ENCODE measurements at places on chromosomes 6 and 20. TPM values are rescaled to one million over a fixed set of nuclear protein-coding genes. Genes with fewer than 3 reads are reported as not detected.

Gene GNRH2
- total RNA-seq: 0.49 TPM

GRCh38 chr6:163014736-163015135, 287.0 kb downstream of the PACRG start:
- no peaks in the 10 kb centered on the region for H3K4me1 ChIP-seq
- H3K27me3 ChIP-seq: no peaks in the 10 kb centered on the region
- no peak overlapping the region for H3K27ac ChIP-seq
- no peaks in the 10 kb centered on the region for H3K36me3 ChIP-seq
- no peak overlapping the region for H3K4me3 ChIP-seq

DNA sequence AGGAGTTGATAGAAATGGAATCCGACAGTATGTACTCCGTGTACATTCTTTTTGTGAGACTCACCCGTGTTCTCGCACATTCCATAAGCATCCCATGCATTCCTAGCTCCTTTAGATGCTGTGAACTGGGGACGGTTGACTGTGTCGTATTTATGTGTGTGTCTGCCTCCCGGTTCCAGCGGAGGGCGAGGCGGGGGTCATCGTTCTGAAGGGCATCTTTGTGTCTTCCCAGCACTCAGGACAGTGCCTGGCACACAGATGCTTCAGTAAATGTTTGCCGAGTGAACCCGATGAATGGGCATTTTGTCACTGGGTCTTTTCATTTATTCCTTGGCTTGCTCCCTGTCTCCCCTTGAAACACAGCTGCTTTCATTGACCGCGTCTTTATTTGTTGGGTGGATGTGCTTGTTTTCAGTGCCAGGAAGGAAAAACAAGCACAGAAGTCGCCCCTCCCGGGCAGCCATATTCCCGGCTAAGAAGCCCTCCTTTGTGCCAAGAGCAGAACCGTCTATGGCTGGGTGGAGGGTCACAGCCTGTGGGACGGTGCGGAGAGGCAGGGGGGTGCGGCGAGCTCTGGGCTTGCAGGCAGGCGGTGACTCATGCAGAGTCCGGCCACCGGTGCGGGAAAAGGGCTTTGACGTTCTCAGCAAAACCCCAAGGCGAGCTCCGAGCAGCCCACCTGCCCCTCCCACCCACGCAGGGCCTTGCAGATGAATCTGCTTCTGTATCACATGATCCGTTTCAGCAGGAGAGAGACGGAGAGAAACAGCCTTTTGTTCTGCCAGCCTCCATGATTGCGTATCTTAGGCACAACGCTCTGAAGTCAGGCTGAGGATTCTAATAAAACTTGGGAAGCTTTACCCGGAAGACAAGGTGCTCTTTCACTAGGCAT, 11.2 kb upstream of the PSMG4 start:
- no peaks in the 10 kb centered on the region for H3K27me3 ChIP-seq
- H3K27ac ChIP-seq: no peak overlapping the region
- H3K36me3 ChIP-seq: no peaks in the 10 kb centered on the region
- peak; percentile 88 for DNase-seq
- no peak overlapping the region for H3K4me3 ChIP-seq

DNA sequence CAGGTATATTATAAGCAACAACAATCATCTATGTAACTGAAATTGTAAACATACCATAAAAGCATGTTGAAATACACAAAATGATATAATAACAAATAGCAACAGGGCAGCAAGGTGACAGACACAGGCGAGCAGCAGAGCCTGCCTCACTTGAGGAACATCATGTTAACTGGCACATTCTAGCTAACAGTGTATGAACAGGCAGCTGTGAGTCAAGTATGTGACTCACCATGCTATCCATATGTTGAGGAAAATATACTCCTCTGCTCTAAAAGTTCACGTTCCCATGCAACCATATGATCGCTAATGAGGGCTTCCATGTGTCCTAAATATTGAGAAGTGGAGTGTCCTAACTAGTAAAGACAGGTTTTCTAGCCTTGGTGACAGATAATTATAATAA, 18.4 kb downstream of the SERAC1 start:
- H3K4me1 ChIP-seq: no peaks in the 10 kb centered on the region
- DNase-seq: no peak
- no peak overlapping the region for H3K4me3 ChIP-seq

Gene TPBG
- total RNA-seq: 20.1 TPM

GRCh38 chr6:140478631-140479030, 1104.2 kb upstream of the CITED2 start:
- no peak overlapping the region for H3K4me3 ChIP-seq
- no peaks in the 10 kb centered on the region for H3K27me3 ChIP-seq

DNA sequence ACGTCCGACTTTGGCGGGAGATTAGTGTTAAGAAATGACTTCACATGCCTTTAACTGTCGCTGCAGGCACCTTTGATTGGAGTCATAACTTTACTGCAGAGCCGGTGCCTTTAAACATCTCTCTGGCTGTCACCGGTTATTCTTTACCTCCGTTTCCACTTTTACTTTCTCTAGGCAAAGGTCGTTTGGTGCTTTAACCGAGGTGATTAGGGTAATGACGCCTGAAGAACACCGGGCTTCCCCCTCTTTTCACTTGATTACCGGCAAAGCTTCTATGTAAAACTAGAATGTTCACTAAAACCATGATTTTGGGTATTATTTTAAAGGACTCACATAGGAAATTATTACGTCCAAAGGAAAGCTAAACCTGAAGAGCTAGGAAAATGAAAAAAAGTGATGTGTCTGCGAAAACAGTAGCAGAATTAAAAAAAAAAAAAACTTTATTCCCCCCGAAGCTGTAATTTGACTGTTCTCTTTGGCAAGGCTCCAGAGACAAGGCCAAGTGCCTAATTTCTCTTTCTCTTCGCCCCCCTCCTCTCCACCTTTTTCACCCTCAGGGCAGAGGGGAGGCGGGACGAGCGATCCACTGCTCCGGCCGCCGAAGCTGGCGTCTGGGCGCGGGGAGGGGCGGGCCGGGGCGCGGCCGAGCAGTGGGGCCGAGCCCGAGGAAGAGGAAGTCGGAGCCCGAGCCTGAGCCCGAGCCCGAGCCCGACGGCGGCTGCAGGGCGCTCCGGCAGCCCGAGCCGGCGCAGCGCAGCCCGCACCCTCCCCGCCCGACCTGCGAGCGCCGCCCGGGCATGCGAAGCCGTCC, at the start of gene PLEKHG1:
Gene PLEKHG1 (plus strand): TSS at position 687 of the 811 bp plus-strand sequence. CDS start 133,797 bp downstream, outside the sequence.
- H3K27ac ChIP-seq: no peak within 1 kb of the TSS
- H3K27me3 ChIP-seq: no peaks in the 10 kb centered on the region
- no peaks in the 10 kb centered on the region for H3K4me1 ChIP-seq
- no peaks in the 10 kb centered on the region for H3K36me3 ChIP-seq
- peak; percentile 87 for DNase-seq

Gene PRSS35
- total RNA-seq: 4.1 TPM

Gene NPEPL1
- total RNA-seq: 53.1 TPM

Gene LY6G5B
- 19.6 TPM for total RNA-seq

- H3K4me1 ChIP-seq: no peaks in the 10 kb centered on the region
- no peak for DNase-seq
- no peaks in the 10 kb centered on the region for H3K27me3 ChIP-seq
- no peak overlapping the region for H3K4me3 ChIP-seq
- peaks cover 6% of the 10 kb centered on the region for H3K36me3 ChIP-seq
Measured at GRCh38 chr6:28910901-28911690, 12.7 kb downstream of the TRIM27 start.

- no peaks in the 10 kb centered on the region for H3K36me3 ChIP-seq
- H3K4me1 ChIP-seq: no peaks in the 10 kb centered on the region
- no peak overlapping the region for H3K27ac ChIP-seq
- no peaks in the 10 kb centered on the region for H3K27me3 ChIP-seq
- no peak for DNase-seq
- no peak overlapping the region for H3K4me3 ChIP-seq
Measured at GRCh38 chr20:56636716-56637115, 7.6 kb downstream of the TFAP2C start.

DNA sequence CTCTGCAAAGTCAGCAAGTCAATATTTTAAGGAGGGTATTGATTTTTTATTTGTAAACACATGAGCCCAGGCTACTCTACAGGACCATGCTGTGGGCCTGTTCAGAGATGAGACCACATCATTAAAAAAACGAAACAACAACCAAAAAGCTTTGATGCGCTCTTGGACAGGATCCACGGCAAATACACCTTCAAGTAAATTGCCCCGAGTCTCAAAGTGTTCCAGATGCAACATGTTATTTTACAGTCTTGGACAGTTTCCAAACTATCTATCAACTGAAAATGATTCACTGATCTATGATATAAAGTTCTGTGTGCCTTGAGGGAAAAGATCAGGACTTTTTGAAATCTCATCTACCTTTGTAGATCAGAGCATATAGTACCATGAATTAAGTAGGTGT, 25.8 kb upstream of the CARMIL1 start:
- DNase-seq: no peak
- H3K36me3 ChIP-seq: no peaks in the 10 kb centered on the region
- no peaks in the 10 kb centered on the region for H3K27me3 ChIP-seq
- H3K4me3 ChIP-seq: no peak overlapping the region
- no peaks in the 10 kb centered on the region for H3K4me1 ChIP-seq

DNA sequence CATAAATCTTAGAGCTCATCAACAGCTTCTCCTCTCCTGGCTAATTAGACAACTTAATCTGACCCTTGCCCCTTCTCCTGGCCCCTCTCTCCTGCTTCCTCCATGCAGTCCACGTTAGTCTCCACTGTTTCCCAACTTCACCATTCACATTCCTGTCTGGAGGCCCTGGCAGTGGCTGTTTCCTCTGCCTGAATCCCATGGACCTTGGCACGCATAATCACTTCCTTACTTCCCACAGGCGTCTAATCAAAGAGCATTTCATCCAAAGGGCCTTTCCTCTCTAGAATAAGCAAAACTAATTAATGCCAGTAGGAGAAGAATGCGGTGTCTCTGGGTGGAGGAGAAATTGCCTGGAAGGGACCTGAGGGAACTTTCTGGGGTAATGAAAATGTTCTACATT, 16.4 kb upstream of the XRN2 start:
- no peaks in the 10 kb centered on the region for H3K4me1 ChIP-seq
- H3K36me3 ChIP-seq: no peaks in the 10 kb centered on the region
- no peak for DNase-seq
- no peak overlapping the region for H3K27ac ChIP-seq
- no peak overlapping the region for H3K4me3 ChIP-seq

Gene KIF25
- total RNA-seq: 0.72 TPM

GRCh38 chr6:159097256-159097655, 52.5 kb upstream of the TAGAP start:
- no peaks in the 10 kb centered on the region for H3K4me1 ChIP-seq
- no peaks in the 10 kb centered on the region for H3K36me3 ChIP-seq
- no peak for DNase-seq

Gene KHDC1
- 2.8 TPM for total RNA-seq

DNA sequence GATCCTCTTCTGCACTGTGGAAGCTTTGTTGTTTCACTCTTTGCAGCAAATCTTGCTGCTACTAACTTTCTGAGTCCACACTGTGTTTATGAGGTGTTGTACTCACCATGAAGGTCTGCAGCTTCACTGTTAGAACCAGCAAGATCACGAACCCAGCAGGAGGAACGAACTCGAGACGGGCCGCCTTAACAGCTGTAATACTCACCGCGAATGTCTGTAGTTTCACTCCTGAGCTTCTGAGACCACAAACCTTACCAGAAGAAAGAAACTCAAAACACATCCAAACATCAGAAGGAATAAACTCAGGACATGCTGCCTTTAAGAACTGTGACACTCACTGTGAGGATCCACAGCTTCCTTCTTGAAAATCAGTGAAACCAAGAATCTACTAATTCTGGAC, 48.1 kb upstream of the MBOAT1 start:
- H3K4me3 ChIP-seq: no peak overlapping the region
- no peaks in the 10 kb centered on the region for H3K36me3 ChIP-seq
- H3K27me3 ChIP-seq: no peaks in the 10 kb centered on the region
- DNase-seq: no peak
- no peaks in the 10 kb centered on the region for H3K4me1 ChIP-seq
- no peak overlapping the region for H3K27ac ChIP-seq

GRCh38 chr6:148494226-148494625, 151.6 kb downstream of the SASH1 start:
- H3K4me3 ChIP-seq: no peak overlapping the region
- no peaks in the 10 kb centered on the region for H3K36me3 ChIP-seq

DNA sequence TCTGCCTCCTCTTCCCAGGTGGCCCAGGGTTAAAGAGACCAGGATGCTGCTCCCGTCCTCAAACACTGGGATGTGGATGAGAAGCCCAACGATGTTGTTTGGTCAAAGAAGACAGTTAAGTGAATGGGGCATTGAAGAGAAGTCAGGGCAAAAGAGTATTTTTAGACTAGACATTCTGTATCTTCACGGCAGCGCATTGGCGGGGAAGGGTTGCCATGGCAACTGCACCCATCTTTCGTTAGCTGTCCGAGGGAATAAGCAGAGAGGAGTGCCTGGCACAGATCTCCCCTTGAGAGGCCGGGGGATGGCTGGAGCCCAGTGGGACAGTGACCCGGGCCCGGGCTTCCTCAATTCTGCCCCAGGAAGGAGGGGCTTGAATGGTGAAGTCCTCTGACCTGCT, 56.4 kb upstream of the GPR31 start:
- DNase-seq: no peak
- H3K4me3 ChIP-seq: no peak overlapping the region
- H3K27me3 ChIP-seq: no peaks in the 10 kb centered on the region

- no peaks in the 10 kb centered on the region for H3K36me3 ChIP-seq
- no peak overlapping the region for H3K4me3 ChIP-seq
- no peak overlapping the region for H3K27ac ChIP-seq
- H3K4me1 ChIP-seq: no peaks in the 10 kb centered on the region
- peak; percentile 51 for DNase-seq
- no peaks in the 10 kb centered on the region for H3K27me3 ChIP-seq
Measured at GRCh38 chr6:156752666-156753301, 24.4 kb upstream of the ARID1B start.

DNA sequence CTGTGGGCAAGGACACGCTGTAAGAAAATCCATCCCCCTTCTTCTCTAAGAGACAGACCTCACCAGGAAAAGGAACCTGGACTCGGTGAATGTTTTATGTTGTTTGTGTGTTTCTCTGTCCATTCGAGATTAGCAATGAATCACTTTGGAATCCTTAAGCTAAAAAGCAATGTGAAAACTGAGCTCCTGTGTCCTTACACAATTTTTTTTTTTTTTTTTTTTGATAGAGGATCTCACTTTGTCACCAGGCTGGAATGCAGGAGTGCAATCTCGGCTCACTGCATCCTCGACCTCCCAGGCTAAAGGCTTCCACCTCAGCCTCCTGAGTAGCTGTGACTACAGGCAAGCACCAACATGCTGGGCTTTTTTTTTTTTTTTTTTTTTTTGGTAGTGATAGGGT, 32.1 kb downstream of the BFSP1 start:
- H3K27ac ChIP-seq: no peak overlapping the region
- DNase-seq: no peak
- H3K4me3 ChIP-seq: no peak overlapping the region
- no peaks in the 10 kb centered on the region for H3K36me3 ChIP-seq

Gene CFB
- 141 TPM for total RNA-seq

Gene PTCRA
- total RNA-seq: not detected

DNA sequence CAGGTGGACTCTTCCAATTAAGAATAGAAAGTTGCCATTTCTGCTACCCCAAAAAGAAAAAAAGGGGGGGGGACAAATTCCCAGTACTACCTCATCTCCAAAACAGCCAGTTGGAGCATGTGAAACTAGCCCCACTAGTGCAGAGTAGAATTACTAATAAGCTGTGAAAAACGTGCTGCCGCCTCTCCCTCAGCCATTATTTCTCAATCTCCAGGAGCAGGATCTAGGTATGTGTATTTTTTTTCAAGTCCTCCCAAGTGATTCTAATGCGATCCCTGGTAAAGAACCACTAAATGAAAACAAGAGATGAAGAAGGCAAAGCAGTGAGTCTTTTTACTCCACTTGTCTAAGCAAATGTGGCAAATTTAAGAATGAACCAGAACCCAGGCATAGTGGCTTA, 154.5 kb upstream of the SHLD1 start:
- no peak for DNase-seq
- no peaks in the 10 kb centered on the region for H3K4me1 ChIP-seq
- no peak overlapping the region for H3K27ac ChIP-seq
- no peaks in the 10 kb centered on the region for H3K27me3 ChIP-seq
- H3K36me3 ChIP-seq: no peaks in the 10 kb centered on the region
- H3K4me3 ChIP-seq: no peak overlapping the region
